ENCODE measurements at places on chromosomes 5 and 9.

GRCh38 chr9:136844761-136845464, 2.6 kb downstream of the AJM1 start:
- no peak for DNase-seq

DNA sequence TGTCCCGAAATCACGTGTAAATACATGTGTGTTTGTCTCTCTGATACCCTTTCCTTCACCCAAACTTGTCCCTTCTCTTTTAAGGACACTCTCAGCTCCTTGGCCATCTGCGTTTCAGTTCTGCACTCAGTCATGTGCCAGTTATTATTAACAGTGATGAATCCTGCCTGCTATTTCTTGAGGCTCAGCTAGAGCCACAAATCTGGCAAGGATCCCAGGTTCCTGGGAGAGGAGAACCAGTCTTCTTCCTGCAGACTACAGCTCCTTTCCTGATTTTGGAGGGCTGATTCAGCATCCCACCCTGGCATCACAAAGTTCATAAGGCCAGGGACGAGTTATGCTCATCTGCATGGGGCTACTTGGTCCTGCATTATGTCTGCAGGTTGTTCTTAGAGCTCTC, 5.6 kb downstream of the MAMDC2 start:
- DNase-seq, result peak; percentile 4

DNA sequence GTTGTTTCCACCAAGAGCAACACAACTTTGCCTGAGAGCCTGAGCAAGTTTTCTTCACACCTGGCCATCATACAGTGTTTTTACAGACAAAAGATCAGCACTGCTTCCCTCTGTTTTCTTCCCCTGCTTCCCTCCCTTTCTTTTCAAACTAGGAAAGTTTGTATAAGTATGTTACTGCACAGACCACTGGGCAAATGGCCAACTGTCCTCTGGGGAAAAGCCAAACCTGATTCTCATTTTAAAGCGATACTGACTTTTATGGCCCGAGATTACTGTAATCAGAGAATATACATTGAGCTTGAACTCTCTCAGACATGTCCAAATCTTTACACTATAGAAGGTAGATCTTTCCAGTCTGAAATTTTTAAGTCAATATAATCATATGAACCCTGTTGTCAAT, 415.0 kb downstream of the NFIB start:
- no peak for DNase-seq

- DNase-seq, result no peak
Measured at GRCh38 chr9:124514874-124515273, 7.7 kb upstream of the NR5A1 start.

DNA sequence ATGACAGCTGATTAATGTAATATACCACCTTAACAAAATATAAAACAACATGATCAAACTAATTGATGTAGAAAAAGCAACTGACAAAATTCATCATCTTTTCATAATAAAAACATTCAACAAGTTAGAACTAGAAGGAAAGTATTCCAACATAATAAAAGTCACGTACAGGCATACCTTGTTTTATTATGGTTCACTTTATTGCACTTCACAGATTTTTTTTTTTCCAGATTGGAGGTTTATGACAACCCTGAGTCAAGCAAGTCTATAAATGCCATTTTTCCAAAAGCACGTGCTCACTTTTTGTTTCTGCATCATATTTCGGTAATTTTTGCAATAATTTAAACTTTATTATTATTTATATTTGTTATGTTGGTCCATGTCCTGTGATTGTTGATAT, 1120.3 kb downstream of the PTPRD start:
- no peak for DNase-seq

- DNase-seq, result no peak
Measured at GRCh38 chr9:122207096-122207495, 21.7 kb downstream of the LHX6 start.

- no peak for DNase-seq
Measured at GRCh38 chr5:147290261-147290660, 55.4 kb downstream of the STK32A start.

- DNase-seq, result no peak
Measured at GRCh38 chr5:42756606-42757601, at the start of gene CCDC152. Gene CCDC152 (plus strand): TSS chr5:42756818. CDS start chr5:42759122, 2,304 bp downstream.
